GM12865 (cell line): ENCODE measurements at places on chromosomes 16 and 17.

- DNase-seq, result no peak
Measured at GRCh38 chr16:77881355-77882030, 93.1 kb downstream of the VAT1L start.

GRCh38 chr17:83006515-83007455 is 72.6 kb upstream of the METRNL start:
- DNase-seq, result no peak

- no peak for DNase-seq
Measured at GRCh38 chr17:81726004-81726403, 13.9 kb downstream of the SLC25A10 start.

- DNase-seq, result peak; percentile 41
Measured at GRCh38 chr17:52147872-52148271, 10.6 kb downstream of the CA10 start.

DNA sequence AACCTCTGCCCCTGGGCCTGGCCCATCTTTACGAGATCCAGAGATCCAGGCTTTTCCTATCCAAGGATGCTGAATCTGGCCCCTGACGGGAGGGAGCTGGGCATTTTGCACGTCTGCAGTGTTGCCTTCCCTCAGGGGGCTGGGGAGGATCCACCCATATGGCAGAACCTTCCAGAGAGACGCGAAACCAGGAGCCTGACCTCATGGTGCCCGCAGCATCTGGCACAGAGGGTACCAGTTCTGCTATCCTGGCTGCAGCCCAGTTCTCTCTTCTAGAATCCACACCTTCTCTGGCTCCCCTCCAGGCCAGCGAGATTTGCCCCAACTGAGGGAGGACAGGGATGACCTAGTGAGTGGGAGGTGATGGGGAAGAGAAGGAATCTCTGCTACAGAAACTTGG is 20.5 kb upstream of the ZNF652 start:
- no peak for DNase-seq

DNA sequence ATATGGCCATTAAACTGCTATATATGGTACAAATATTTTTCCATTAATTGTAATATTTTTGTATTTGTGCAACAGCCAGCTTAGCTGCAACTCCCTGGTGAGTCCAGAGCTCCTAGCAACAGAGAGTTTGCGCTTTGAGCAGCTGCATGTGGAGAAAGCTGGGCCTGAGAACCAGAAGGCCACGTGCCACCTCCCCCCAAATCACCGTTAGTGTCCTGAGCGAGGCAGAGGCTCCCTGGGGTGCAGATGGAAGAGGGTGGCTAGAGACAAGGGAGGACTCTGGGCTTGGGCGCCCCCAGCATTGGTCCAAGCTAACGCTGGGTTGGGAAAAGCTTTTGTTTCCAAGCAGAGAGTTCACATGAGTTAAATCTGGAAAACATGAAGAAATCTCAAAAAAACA is 41.6 kb downstream of the HSBP1 start:
- no peak for DNase-seq

GRCh38 chr16:72829846-72830775 is 217.8 kb downstream of the ZFHX3 start:
- DNase-seq, result no peak

- peak; percentile 54 for DNase-seq
Measured at GRCh38 chr16:27154705-27155521, 48.4 kb upstream of the KDM8 start.

DNA sequence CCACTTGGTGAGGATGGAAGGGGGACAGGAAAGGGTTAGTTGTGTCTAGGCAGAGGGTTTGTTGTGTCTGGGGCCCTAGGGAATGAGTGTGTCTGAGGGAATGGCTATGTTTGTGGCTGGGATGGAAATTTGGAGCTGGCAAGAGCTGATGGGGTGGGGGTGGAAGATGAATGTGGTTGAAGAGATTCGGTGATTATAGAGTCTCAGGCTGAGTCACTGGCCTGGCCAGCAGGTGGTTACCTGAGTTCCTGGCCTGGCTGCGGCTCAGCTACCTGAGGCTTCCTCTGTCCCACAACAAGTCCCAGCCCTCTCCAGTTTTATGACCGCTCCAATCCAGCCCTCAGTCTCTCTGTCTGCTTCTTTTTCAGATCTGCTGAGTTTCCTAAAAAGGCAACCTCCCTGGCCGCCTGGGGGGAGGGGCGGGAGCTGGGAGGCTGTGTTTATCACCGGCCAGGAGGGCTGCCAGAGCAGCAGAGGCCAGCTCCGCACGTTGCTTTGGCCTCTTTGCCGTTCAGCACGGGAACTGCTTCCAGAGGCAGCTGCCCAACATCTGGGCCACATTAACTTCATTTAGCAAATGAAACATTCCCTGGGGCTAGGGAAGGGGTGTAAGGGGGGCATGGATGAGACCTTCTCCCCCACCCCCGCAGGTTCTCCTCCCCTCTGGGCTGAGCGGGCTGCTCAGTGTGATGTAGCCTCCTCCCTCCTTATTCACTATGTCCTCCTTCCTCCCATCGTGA is 21.8 kb downstream of the ITGB3 start:
- DNase-seq, result no peak

DNA sequence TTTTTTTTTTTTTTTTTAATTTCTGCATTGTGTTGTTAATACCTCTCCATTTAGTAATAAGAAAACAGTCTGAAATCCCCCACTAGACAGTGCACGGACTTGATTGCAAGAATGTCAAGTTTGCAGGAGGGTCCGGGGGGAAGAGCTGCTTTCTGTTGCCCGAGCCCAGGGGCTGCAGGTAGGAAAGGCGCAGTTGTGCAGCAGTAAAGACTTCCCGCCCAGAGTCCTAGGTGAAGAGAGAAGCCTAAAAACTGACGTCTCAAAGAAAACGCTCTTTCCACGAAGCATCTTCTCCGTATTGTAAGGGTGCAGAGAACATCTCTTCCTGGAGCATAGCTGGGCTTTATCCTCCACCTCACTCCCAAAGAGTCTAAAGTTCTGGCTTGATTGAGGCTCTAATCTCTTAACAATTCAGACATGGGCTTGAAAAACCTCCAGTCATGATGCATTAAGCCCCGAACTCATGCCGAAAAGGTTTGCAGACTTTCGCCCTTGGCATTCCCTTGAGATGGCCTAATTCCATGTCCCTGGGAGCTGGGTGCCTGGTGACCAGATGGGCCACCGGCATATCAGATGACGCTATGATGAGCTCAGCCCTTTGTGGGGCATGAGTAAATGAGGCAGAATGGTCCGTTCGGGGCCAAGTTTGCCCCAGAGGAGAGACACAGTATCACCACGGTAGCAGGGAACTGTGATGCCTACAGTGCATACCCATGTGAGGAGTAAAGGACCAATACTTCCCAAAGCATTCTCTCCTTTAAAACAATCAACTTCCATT is 436.2 kb upstream of the ZFHX3 start:
- DNase-seq, result no peak

DNA sequence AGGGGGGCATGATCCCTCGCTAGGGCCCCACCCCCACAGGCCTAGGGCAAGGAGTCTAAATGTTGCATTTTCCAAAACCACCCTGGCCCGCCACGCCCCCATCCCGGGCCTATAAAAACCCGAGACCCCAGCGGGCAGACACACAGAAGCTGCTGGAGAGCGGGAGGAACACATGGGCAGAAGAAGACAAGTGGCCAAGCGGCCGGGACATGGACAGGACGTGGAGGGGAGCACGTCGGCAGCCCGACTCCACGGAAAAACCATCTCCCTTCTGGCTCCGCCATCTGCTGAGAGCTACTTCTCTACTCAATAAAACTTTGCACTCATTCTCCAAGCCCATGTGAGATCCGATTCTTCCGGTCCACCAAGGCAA is 34.1 kb upstream of the ENPP7 start:
- DNase-seq, result no peak

DNA sequence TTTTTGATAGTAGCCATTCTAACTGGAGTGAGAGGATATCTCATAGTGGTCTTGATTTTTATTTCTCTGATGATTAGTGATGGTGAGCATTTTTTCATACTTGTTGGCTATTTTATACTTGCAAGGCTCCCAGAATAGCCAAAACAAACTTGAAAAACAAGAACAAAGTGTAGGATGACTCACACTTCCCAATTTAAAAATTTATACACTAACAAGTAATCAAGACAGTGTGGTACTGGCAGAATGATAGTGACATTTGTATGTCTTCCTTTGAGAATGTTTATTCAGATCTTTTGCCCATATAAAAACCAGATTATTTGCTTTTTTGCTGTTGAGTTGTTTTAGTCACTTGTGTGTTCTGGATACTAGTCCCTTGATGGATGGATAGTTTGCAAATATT is 17.8 kb downstream of the SPECC1 start:
- no peak for DNase-seq

DNA sequence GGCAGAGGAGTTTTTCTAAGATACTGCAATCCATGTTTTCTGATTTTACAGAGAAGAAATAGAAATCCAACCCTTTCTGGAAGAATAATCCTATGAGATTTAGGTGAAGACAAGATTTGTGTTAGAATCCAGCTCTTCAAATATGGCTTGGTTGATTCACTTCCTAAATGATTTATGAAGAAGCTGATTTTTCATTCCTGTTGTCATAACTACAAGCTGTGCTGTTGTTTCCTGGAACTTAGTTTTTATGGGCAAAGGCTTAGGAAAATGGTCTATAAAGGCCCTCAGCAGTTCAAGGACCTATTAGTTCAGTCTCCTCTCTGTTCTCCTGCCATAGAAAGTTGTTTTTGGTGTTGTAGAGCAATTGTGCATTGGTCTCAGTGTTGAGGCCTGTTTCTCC is 174.2 kb upstream of the FAM20A start:
- no peak for DNase-seq

- DNase-seq, result no peak
Measured at GRCh38 chr16:65889533-65889966, 476.9 kb upstream of the CDH5 start.

DNA sequence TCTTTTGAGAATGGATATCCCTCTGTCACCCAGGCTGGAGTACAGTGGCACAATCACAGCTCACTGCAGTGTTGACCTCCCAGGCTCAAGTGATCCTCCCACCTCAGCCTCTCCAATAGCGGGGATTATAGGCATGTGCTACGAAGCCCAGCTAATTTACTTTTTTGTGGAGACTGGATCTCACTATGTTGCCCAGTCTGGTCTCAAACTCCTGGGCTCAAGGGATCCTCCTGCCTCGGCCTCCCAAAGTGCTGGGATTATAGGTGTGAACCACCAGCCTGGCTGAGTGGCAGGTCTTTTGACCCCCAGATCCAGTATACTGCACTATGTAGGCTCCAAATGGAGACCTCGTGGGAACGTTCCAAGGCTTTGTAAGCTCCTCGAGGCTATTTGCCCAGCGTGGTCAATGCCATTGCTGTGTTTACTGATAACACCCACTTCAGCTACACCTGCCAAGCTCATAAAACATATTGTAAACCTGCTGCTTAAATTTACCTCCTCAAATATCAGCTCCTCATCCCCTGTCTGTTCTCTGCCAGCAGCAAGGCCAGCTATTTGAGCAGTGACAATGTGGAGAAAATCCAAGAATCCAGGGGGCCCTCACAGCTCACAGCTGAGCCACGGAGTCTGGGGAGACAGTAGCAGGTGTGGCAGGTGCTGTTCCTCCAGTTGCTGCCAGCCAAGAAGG is 16.2 kb upstream of the KIFC3 start:
- no peak for DNase-seq

- DNase-seq, result no peak
Measured at GRCh38 chr17:2610195-2611175, 17.0 kb downstream of the PAFAH1B1 start.

GRCh38 chr17:42285346-42286050 is 2.8 kb upstream of the STAT5A start:
- no peak for DNase-seq

DNA sequence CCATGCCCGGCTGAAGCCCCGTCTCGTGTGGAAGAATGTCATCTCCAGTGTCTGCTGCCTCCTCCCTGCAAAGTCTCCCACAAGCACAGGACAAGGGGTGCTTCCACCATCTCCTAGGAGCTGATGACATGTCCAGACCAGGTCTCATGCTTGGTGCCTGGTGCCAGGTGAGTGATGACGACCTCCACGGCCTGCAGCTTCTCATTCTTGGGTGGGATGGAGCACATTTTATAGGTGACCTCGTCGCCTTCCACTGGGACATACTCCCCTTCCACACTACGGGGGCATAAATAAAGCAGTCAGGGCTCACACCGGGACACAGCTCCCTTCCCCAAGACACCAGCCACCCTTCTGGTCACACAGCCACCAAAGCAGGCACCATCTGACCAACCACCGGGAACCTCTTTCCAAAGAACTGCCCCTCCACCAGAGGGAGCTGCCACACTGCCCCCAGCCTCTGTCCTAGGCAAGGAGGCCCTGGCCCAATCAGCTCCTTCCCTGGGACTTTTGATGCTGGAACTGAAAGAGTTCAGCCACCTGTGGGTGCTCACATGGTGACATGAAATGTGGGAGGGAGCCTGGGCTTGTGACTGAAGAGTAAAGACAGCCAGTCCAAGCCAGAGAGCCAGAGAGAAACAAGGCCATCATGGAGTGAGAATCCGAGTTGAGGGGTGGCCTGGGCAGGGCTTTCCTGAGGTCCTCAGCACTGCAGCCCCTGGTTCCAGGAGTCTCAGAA is 13.6 kb downstream of the CARHSP1 start:
- no peak for DNase-seq

GRCh38 chr17:57512691-57513090 is 232.4 kb downstream of the CCDC182 start:
- DNase-seq, result no peak

- DNase-seq, result peak; percentile 84
Measured at GRCh38 chr17:76868176-76868668, at the start of gene MGAT5B. TSS of gene MGAT5B (plus strand) at chr17:76868404. CDS start at chr17:76869030, 626 bp downstream.

- DNase-seq, result no peak
Measured at GRCh38 chr17:47987240-47987835, 16.4 kb downstream of the CDK5RAP3 start.

DNA sequence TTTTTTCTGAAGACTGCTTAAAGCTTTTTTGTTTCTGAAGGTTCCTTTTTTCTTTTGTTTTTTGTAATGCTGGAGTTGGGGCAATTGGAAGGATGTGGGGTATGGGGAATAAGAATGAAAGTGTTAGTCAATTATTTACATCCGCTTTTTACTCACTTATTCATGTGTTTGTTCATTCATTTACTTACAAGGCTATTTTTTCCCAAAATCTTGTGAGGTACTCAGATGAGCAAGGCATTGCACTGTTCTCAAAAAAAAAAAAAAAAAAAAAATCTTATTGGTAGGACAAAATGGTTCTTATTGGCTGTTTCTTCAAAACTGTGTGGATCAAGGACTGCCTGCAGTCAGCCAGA is 55.7 kb downstream of the PLD6 start:
- peak; percentile 52 for DNase-seq

DNA sequence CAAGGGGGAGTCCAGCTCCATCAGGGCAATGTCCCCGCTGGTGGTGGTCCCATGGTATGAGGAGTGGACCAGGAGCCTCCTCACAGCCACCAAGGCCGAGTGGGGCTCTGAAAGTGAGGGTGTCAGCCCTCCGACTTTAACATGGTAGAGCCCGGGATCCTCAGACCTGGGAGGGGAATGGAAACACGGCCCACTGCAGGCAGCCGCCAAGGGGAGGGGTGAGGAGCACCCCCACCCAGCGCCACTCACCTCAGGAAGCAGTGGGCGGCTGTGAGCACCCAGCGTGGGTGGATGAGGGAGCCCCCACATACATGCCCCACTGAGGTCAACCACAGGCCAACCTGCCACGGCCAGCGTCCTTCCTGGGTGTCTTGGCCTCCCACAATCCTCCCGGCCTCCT is 10.8 kb downstream of the ZG16B start:
- DNase-seq, result no peak
